8988T (cell line): ENCODE measurements at places on chromosomes 13 and 19.
A peak's percentile ranks its signal among the peaks of the same experiment; 100 is the strongest.

DNA sequence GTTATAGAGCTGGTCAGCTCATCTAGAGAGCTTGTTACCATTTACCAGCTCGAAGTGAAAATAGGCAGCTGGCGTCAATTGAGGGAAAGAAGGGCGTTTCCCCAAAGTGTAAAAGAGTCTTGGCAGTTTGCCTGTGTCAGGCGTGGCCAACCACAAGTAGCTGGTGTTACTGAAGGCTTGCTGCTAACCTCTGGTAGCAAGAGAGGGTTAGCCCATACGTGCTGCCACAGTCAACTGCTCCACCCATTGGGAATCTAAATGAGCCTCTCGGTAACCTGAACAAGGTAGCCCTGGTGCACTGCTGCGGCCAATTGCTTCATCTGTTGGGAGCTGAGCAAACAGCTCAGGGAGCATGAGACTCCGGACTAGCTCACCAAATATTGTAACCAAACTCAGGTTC, 314.9 kb upstream of the SLITRK5 start:
- DNase-seq = no peak

DNA sequence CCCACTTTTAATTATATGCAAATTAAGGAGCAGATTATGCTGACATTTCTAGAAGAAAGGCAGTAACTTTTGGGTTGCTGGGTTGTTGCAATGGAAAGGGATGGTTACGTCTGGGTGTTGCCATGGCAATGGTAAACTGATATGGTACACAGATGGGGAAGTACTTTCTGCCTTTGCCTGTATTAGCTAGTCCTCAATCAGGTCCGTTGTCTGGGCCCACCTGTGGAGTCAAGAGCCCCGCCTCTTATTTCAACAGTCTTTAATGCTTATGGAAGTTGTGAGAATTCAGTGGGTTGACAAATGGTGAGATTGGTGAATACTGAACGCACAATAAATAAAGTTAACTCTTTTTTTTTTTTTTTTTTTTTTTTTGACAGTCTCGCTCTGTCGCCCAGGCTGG, 30.6 kb upstream of the DPP9 start:
- no peak for DNase-seq

GRCh38 chr19:47093841-47094240, 19.7 kb downstream of the ZC3H4 start:
- DNase-seq = no peak

- peak; percentile 15 for DNase-seq
These were observed 703 bp downstream of the NEK3 start for GRCh38 chr13:52158629-52159158.

GRCh38 chr13:98990701-98991100, 12.8 kb upstream of the DOCK9 start:
- no peak for DNase-seq

DNA sequence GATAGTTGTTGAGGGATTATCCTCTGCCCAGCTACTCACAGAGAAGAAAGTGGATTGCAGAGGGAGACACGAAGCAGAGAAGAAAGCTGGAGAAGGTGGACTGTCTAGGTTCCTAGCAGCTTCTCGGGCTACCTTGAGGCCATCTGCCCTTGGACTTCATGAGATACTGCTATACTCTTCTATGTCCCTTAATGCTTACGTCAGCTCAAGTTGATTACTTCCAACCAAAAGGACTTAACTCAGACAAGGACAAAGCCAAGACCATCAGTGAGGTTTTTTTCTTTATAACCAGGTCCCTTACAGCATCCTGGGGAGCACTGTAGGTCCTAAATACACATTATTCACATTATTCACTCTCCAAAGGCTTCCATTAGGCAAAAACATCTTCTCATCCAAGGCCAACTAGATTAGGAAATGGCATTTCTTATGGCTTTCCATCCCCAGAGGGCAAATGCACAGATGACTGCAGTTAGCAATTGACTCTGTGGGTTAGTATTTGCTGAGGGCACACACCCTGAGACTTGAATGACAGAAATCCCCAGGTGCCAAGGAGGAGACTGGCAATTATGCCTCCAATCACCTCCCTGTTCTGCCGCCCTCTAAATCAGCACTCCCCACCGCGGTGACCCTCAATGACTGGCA, 4.1 kb upstream of the UBE2L5 start:
- no peak for DNase-seq

DNA sequence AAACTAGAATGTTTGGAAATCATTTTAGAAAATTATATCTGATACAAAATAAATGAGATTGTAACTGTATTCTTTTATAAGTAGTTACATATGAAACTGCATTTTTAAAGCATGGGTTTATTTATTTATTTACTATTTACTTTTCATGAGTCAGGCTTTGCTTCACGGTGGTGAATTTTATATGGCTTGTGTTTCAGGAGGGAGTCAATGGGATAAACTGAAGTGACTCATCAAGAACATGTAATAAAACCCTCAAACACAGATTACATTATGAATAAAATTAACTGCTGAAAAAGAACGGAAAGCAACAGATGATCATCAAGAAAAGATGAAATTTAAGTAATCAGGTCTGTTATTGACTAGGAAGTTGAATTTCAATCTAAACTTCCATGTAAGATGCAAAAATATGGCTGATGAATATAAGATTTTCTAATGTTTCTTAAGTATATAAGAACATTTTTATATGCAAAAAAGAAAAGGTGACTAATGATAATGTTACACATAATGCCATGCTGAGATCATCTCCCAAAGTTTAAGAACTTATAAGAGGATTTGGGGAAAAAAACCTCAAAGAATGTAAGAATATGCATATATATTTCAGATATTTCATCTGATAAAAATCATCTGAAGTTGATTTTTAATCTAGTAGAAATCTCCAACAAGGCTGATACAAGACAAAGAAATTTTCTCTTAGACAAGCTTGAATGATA, 383.6 kb downstream of the SLITRK1 start:
- DNase-seq = no peak

GRCh38 chr13:66264971-66265370, 965.2 kb downstream of the PCDH9 start:
- no peak for DNase-seq

- no peak for DNase-seq
These were observed 19.7 kb downstream of the CUL4A start for GRCh38 chr13:113229161-113229560.

DNA sequence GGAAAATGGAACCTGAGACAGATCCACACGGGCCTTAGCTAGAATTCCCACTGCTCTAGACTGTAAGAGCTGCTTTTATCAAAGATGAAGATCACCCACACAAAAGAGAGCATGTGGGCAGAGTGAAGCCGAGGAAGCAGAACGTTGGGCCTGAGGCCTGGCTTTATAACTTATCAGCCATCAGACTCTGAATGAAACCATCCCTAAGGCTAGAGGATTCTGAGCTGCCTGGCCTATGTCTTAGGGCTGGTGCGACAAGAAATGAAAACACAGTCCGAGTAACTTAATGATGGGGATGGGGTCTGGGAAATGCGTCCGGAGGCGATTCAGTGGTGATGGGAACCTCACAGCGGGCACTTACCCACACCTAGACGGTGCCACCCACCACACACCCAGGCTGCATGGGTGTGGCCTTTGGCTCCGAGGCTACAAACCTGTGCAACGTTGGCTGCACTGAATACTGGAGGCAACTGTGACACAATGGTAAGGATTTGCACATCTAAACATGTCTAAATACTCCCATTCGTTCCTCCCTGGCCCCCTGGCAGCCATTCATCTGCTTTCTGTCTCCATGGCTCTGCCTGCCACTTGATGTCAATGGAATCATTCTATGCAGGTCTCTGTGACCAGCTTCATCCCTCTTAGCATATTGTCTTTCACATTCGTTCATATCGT, 62.0 kb downstream of the SLC15A1 start:
- no peak for DNase-seq

DNA sequence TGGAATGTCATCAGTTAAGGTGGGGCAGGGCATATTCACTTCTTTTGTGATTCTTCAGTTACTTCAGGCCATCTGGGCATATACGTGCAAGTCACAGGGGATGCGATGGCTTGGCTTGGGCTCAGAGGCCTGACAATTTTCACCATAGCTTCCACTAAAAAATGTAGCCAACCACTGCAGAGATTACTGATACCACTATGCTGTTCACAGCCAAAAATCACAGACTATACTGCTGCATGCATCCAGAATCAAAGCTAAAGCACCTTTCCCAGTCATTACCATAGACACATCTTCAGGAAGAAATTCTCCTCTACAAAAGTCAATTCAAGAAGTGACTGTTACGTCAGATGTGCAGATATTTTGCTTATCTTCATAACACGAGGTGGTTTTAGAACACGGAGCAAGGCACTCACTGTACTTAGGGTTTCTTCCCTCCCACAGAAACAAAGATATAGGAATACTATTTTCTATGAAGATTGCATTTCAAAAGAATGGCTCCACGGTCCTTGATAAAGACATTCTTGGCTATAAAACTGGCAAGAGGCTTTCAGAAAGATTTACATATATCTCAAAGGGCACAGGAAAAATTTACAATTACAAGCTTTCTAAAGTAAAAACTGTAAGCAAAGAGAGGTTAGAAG, 1556.6 kb upstream of the PRR20A start:
- no peak for DNase-seq

- no peak for DNase-seq
These were observed 32.8 kb downstream of the TMEM161A start for GRCh38 chr19:19105365-19106055.

- no peak for DNase-seq
These were observed 58.1 kb upstream of the KLF2 start for GRCh38 chr19:16266586-16266942.

GRCh38 chr13:86080340-86080995, 281.2 kb upstream of the SLITRK6 start:
- no peak for DNase-seq

DNA sequence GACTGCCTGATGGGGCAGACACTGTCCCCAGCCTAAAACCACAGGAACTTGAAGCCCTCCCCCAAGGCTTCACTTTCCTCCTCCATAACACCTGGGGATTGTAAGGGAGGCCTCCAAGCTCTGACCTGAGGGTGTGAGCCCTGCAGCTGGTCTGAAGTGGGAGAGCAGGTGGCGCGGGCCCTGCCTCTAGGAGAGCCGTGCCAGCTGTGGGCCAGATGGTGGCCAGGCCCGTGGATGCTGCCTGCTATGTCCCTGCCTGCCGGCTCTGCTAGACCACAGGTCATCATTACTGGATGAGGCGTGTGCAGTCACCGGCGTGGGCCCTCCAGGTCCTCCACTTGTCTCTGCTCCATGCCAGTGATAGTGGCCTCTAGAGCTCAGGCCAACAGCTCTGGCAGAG, 3.5 kb upstream of the KLHL26 start:
- DNase-seq = no peak

DNA sequence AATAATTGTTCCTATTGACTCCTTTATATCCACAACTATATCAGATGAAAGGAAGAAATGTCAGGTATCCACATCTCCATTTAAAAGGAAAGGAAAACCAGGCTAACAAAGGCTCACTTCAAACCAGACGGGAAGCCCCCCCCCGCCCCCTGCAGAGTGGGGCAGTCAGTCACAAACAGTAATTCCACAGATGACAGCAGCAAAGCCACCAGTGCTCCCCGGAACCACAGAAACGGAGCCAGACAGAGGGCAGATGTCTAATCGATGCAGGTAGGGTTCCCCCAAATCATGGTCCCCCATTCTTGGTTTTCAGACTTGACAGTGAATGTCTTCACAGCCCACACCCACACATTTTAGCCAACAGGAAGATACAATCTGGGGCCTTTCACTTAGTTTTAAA, 100.8 kb downstream of the STK24 start:
- DNase-seq = no peak

DNA sequence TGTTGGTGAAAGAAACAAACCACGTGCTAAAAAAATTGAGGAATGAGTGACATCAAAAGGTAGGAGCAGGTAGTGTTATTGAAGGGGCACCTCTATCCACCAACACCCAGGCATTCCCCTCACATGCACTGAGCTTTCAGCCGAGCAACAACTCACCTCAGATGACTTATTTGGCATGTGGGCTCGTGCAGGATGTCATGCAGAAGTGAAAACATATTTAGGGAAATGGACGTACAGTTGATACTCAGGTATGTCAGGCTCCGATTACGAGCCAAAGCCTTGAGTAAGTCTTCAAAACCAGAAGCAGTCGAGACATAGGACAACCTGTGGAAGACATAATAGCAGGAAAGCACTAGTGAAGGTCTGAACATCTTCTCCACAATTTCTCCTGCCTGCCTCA, 30.4 kb downstream of the NLRP11 start:
- no peak for DNase-seq

DNA sequence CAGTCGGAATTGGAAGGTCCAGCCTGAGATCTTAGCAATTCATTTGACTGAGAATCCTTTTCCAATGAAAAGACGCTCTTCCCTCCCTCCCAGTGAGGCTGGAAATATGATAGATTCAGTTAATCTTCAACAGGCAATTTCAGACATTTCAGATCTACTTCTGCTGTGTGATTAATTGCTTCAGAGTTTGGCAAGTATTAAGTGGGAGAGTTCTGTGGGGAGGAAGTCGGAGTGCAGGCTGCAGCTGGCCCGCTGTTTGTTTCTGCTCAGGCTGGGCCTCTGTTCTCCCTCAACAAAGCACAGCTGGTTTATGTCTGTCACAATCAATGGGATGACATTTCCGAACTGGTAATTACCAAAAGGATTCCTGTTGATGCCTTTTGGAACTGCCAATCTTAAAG, 178.2 kb downstream of the NDFIP2 start:
- no peak for DNase-seq

DNA sequence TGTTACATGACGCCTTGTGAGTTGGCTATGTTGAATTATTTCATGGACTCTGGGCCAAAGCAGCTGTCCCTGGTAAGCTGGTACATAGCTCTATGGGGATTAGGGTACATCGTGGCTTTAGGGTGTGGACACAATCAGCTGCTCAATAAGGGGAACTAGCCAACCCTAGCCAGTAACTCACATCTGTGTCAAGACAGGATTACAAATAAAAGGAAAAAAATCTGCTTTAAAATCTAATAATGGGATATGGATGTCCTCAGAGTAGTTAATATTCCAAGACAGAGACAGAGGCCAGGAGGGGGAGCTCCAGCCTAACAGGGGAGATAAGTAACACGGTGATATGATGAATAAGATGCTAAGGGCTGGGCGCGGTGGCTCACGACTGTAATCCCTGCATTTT, 21.1 kb upstream of the ZNF766 start:
- DNase-seq = no peak

DNA sequence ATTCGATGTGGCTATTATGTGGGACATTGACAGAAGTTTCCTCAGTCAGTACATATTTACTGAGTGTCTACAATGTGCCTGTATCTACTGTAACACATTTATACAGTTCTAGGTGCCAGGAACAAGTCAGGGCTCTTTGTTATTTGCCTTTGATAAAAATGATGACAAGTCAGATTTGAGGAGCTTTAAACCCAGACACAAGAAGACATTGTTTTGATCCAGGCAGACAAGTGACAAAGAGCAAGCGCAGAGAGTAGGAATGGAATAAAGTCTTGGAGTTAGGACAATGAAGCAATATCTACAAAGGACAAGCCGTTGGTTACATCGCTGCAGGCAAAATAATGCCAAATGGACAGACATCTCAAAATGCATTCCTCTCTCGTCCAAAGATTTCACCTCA, 70.1 kb downstream of the ITGBL1 start:
- DNase-seq = no peak
